ENCODE measurements at places on chromosomes 1 and 21.

- no peak for DNase-seq
Measured at GRCh38 chr1:228405200-228405978, 1.2 kb downstream of the TRIM11 start.

GRCh38 chr1:158019171-158019868 is 25.9 kb downstream of the KIRREL1 start:
- no peak for DNase-seq

GRCh38 chr1:213374369-213374768 is 323.3 kb downstream of the RPS6KC1 start:
- DNase-seq = no peak

- DNase-seq = no peak
Measured at GRCh38 chr1:192801451-192801850, 7.4 kb upstream of the RGS2 start.

Measured in activated gamma-delta T cell (primary cell).